ENCODE measurements at places on chromosomes 5 and 9.
A peak's percentile ranks its signal among the peaks of the same experiment; 100 is the strongest.

GRCh38 chr9:21708856-21709255 lies 93.6 kb upstream of the MTAP start:
- peak; percentile 47 for DNase-seq

DNA sequence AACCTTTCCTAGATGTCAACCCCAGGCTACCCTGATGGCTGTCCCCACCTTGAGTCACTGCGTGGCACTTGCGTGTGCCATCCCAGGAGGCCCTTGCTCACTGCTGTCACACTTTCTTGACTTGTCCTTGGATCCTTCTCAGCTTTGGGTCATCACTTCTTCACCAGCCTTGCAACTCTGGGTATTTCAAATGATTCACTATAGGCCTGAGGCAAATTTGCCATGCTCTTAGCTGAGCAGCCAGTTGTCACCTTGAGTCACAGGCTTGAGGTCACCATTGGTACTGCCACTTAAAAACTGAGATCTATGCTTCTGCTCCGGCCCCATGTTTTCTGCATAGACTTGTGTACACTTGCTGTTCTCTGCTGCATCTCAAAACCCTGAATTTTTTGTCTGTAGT lies 84.7 kb downstream of the BASP1 start:
- DNase-seq, result no peak

GRCh38 chr5:392431-392988 lies 50.5 kb upstream of the EXOC3 start:
- peak; percentile 49 for DNase-seq

GRCh38 chr9:15461056-15461455 lies 38.4 kb downstream of the SNAPC3 start:
- no peak for DNase-seq

- peak; percentile 9 for DNase-seq
Observed at GRCh38 chr9:73613092-73613701, 461.5 kb downstream of the ANXA1 start.

DNA sequence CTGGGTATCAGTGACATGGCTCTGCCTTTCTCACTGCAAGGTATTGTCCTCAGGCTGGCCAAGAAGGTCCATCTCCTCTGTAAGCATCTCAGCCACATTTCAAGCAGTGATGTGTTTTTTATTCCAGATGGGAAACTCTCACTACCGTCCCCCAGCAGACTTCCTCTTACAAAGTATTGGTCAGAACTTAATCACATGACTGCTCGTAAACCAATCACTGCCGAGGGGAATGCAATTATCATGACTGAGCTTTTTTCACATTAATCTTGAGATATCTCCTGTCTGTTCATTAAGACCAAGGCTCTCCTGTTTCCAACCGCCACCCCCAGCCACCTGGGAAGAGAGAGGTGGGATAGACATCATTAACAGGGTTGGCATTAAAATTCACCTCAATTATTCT lies 76.4 kb downstream of the BNC2 start:
- DNase-seq, result no peak

- no peak for DNase-seq
Observed at GRCh38 chr5:149628221-149628620, 46.9 kb downstream of the ARHGEF37 start.

- DNase-seq, result no peak
Observed at GRCh38 chr5:81609810-81610375, 141.0 kb downstream of the SSBP2 start.

- DNase-seq, result no peak
Observed at GRCh38 chr5:116930616-116931015, 356.0 kb upstream of the SEMA6A start.

- no peak for DNase-seq
Observed at GRCh38 chr5:180460834-180461233, 33.3 kb upstream of the CNOT6 start.

DNA sequence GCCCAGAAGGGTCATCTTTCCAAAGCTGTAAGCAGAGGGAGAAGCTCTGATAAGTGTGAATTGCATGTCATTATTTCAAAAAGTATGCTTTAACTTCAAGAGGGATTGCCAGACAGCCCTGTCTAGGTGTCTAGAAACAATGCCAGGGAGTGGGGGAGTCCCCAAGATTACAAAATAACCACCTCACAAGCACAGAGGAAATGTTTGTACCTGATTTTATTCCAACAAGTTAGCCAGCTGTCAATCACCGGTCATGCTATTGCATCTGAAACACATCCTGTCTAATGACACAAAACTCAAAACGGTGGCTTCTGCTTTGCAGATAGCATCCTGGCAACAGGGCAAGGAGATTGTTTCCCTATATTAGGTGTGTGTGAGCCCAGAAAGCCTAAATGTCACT lies 154.2 kb upstream of the WWC1 start:
- no peak for DNase-seq

- no peak for DNase-seq
Observed at GRCh38 chr5:33684496-33685159, 207.2 kb downstream of the ADAMTS12 start.

GRCh38 chr9:16417161-16417560 lies 453.3 kb downstream of the BNC2 start:
- DNase-seq, result peak; percentile 97

DNA sequence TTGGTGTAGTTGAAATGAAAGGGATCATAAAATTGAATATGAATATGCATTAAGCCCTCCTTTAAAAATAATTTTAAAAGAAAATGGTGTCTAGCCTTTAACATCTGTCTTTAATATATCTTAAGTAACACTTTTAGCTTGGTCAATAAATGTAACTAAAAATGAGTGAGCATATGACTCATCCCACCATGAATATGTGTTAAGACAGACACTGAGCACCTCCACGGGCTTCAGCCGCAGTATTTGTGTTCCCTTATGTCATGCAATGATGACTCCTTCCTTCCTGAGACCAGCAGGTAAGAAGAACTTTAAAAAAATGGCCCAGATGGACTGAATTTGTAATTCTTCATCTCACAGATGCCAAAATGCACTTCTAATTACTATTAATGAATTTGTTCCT lies 563.2 kb downstream of the NR2F1-AS1 start:
- DNase-seq, result peak; percentile 74

GRCh38 chr9:15512204-15512603 lies 1.4 kb upstream of the PSIP1 start:
- DNase-seq, result no peak

- no peak for DNase-seq
Observed at GRCh38 chr9:119137479-119137878, 231.8 kb downstream of the BRINP1 start.

- DNase-seq, result no peak
Observed at GRCh38 chr9:98887918-98888510, 55.7 kb upstream of the COL15A1 start.

DNA sequence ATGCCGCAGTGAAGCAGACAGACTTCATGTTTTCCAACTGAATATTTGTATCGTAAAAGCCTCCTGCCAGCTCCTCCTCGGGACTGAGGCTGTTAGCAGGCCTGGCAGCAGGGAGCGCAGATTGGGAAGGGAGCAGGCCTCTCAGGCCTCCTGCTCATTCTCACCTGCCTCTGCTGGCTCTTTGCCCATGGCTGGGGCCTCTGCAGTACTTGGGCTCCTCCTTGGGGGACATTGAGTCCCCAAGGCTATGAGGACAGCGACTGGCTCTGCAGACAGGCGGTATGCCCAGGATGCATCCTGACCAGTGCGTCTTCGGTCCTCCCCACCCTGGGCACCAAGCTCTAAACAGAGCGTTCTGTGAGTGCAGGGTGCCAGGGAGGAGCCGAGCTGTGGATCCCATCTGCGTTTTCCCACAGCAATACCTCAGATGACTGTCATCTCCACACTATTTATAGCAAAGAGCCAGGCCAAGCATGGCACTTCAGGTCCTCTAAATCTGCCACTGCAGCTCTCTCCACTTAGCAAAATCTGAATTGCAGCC lies 38.7 kb downstream of the TSTD2 start:
- DNase-seq, result no peak

- DNase-seq, result peak; percentile 83
Observed at GRCh38 chr5:161094411-161094810, 242.4 kb upstream of the ATP10B start.

- peak; percentile 94 for DNase-seq
Observed at GRCh38 chr5:65032250-65032649, 263.5 kb downstream of the CWC27 start.

DNA sequence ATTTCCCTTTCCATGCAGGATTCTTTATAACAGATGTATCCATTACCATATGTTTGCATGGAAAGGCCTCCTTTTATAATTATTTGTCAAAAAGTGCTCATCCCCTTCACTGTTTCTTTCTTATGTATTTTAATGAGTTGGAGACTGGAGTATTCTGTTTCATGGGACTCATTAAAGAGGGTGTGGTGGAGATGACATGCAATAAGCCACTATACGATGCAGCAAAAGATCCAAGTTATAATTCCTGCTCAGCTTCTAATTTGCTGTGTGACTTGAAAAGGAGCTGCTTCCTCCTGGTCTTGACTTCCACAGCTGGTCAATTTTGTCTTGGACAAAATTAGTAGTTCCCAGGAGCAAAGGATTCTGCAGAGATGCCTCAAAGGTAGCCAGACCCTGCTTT lies 13.9 kb downstream of the SGCD start:
- DNase-seq, result no peak

GRCh38 chr9:89036383-89036782 lies 45.1 kb downstream of the S1PR3 start:
- DNase-seq, result peak; percentile 25

- no peak for DNase-seq
Observed at GRCh38 chr9:73841018-73841417, 656.1 kb upstream of the RORB start.

GRCh38 chr5:135952683-135953082 lies 2.1 kb downstream of the LECT2 start:
- no peak for DNase-seq

DNA sequence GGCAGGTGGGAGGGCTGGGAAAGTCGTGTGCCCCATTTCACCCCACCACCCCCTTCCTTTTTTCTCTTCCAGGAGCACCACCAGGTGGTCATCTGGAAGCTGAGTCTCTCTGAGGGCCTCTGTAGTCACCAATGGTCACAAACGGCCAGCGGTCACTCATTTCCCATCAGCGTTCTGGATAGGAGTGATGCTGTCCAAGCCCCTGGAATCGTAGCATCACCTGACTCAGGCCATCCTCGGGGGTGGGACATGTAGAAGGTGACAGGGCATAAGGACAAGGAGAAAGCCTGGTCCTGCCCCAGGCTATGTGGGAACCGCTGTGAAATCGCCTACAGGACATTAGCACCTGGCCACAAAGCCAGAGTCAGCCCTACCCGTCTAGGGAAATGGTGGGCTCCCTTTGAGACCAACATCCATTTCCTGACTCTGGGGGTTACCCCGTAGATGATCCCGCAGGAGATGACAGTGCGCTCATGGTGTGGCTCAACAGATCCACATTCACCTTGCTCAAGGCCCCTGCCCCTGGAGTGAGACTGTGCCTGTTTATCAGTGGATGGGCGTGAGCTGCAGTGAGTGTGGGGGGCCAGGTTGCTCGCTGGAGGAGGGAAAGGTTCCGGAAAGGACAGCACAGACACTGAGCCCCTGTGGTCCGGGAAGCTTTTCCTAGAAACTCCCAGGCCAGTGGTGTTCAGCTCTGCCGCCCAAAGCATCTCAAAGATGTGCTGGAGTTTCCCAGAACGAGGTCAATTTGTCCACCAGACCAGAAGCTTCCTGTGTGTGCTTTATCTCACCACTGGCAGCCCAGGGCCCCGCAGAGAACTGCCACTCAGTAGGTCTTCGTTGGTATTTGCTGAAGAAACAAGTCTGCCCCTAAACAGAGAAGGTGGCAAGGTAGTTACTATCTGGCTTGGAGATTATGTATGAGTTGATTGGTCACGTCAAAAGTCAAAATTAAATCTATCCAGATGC lies 61.1 kb upstream of the UNC5A start:
- DNase-seq, result no peak

- peak; percentile 22 for DNase-seq
Observed at GRCh38 chr5:118439831-118440230, 548.5 kb downstream of the DTWD2 start.

DNA sequence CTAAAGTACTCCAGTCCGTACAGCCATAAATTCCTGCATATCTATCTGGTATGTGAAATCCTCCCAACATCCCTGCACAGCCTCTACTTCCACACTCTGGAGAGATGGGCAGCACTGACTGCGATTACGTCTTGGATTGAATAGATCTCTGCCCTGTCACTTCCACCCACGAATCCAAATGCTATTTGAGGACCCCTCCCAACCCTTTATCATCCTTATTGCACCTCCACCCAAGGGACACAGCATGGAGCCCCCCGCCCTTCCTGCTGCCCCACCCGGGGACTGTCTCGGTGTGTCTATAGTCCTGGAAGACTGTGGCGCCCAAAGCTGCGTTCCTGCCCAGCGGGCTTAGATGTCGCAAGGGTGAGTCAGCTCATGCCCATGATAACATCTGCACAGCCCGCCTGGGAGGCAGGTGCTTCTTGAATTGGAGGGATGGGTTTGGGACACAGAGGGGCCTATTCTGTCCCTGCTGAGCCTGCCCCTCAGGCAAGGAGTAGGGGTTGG lies 105.7 kb upstream of the HAND1 start:
- no peak for DNase-seq

GRCh38 chr5:98753507-98753906 lies 20.0 kb upstream of the RGMB start:
- no peak for DNase-seq

GRCh38 chr9:76115396-76115795 lies 224.9 kb downstream of the PCSK5 start:
- no peak for DNase-seq

DNA sequence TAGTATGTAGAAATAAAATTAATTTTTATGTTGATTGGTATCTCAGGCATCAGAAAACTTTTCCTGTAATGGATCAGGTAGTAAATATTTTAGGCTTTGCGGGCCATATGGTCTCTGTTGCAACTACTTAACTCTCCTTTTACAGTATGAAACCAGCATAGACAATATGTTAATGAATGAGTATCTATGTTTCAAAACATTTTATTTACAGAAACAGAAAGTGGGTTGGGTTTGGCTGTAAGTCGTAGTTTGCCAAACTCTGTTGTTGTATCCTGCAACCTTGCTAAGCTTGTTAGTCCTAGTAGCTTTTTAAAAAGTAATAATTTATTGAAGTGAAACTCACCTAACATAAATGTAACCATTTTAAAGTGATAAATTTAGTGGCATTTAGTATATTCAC lies 132.1 kb downstream of the NR3C1 start:
- DNase-seq, result no peak

DNA sequence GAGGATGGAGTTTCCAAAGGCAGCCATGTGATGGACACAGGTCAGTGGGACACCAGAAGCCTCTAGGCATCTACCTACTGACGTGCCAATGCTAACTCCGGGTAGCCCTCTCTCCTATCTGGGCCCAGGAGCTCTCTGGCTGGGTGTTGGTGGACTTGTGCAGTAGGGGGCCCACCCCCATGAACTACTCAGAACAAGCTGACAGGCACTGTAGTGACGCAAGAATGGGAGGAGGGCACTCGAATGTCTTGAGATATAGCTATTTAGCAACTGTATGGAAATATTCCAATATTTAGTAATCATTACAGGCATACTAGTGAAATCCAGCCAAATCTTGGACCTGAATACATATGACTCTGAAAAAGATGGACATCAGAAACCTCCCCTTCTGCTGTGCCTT lies 5.7 kb upstream of the DOCK2 start:
- DNase-seq, result peak; percentile 90

- peak; percentile 63 for DNase-seq
Observed at GRCh38 chr9:133991964-133992779, at the start of gene VAV2. Gene VAV2, minus strand, starts transcription at chr9:133992324. Its CDS starts 46 bp downstream, at chr9:133992278.

- no peak for DNase-seq
Observed at GRCh38 chr5:181153814-181154213, 6.4 kb downstream of the OR2V2 start.

GRCh38 chr5:157180374-157181264 lies at the start of gene ITK:
Gene ITK, plus strand, starts transcription at chr5:157180840. Its CDS starts 138 bp downstream, at chr5:157180978.
- no peak for DNase-seq

GRCh38 chr9:104682642-104683041 lies 11.7 kb upstream of the OR13D1 start:
- DNase-seq, result peak; percentile 58

All from AG10803 (cell line).